ENCODE measurements at places on chromosomes 4 and X.

GRCh38 chrX:137166591-137166990 is 132.8 kb upstream of the GPR101 start:
- DNase-seq, result no peak

- DNase-seq, result peak; percentile 40
Measured at GRCh38 chr4:73964862-73965611, 16.8 kb downstream of the PF4 start.

DNA sequence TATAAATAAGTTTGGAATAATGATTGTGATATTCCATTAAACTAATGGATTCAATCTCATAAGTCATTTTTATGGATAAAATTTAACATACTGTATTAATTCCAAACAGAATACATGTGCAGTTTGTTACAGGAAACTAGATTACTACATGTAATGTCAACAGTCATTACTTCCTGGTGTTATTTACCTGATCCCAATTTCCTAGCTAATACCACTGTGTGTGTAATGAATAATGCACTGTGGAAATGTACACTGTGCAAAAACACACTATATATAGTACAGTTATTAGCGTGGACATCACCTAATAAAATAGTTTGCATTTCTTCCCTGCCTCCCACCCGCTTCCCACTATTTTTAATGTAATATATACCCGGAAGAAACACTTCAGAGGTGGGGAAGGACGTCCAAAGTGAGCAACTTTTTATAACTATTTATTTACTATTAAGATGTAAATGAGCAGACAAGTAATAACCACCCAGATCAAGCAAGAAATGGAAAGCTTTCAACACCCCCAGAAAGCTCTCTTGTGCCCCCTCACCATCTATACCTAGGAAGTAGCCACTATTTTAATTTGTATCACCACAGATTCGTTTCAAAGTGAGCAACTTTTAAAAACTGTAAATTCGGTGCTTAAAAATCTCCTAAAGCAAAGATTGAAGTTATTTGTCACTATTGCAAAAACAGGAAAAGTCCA is 219.1 kb downstream of the THOC2 start:
- DNase-seq, result no peak

GRCh38 chrX:149518236-149518635 is 13.1 kb upstream of the IDS start:
- no peak for DNase-seq

Measured in Right ventricle myocardium superior (tissue), 1 donor.